ENCODE measurements at places on chromosomes 16 and 17. TPM values are rescaled to one million over a fixed set of nuclear protein-coding genes. Genes with fewer than 3 reads are reported as not detected.

- DNase-seq: no peak
- H3K4me3 ChIP-seq: no peak overlapping the region
- no peaks in the 10 kb centered on the region for H3K36me3 ChIP-seq
- H3K27me3 ChIP-seq: no peaks in the 10 kb centered on the region
- H3K4me1 ChIP-seq: peaks cover 9% of the 10 kb centered on the region
Measured at GRCh38 chr16:57008440-57008839, 19.1 kb downstream of the NLRC5 start.

DNA sequence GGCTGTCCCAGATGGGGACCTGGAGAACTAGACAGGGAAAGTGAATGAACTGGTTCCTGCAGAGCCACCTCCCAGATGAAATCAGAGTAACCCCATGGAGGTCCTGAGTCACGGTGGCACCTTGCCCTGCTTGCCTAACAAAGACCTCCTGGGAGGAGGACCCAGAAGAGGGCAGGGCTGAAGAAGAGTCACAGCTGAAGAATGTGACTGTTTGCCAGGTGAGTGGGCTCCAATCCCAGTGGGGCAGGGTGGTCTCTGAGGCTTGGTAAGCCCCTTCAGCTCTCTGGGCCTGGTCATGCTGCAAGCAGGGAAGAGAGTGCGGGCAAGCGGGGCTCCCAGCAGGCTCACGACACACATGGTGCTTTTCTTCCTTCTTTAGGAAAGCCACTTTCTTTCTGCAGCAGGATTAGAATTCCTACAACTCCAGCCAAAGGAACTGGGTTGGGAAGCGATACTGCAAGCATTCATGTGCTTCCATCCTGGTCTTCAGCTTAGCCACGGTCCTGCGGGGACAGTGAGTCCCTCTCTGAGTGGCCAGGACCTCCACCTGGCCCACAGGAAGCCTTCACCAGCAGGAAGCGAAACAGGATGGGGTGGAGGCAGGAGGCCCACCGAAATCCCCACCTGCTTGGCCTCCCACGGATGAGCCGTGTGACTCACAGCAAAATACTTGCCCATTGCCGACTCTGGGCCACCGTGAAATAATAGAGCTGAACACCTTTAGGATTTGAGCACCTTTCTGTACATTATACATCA, 4.3 kb downstream of the C16orf74 start:
- no peak for DNase-seq
- no peaks in the 10 kb centered on the region for H3K36me3 ChIP-seq
- peaks cover 3% of the 10 kb centered on the region for H3K27me3 ChIP-seq
- peaks cover 20% of the 10 kb centered on the region for H3K4me1 ChIP-seq
- no peak overlapping the region for H3K4me3 ChIP-seq

DNA sequence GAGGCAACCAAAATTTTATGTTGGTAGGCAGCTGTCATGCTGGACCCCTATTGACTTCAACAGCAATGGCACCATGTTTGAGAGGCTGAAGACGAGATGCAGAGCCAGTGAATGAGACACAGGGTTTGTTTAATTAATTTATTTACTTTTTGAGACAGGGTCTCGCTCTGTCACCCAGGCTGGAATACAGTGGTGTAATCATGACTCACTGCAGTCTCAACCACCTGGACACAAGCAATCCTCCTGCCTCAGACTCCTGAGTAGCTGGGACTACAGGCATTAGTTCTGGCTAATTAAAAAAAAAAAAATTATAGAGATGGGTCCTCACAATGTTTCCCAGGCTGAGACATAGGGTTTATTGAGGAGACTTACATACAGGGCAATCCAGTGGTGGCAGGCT, 36.2 kb upstream of the PPM1D start:
- no peak for DNase-seq
- H3K27me3 ChIP-seq: no peaks in the 10 kb centered on the region
- H3K27ac ChIP-seq: no peak overlapping the region
- H3K4me1 ChIP-seq: no peaks in the 10 kb centered on the region
- no peaks in the 10 kb centered on the region for H3K36me3 ChIP-seq

Gene KRT20
- not detected for total RNA-seq

DNA sequence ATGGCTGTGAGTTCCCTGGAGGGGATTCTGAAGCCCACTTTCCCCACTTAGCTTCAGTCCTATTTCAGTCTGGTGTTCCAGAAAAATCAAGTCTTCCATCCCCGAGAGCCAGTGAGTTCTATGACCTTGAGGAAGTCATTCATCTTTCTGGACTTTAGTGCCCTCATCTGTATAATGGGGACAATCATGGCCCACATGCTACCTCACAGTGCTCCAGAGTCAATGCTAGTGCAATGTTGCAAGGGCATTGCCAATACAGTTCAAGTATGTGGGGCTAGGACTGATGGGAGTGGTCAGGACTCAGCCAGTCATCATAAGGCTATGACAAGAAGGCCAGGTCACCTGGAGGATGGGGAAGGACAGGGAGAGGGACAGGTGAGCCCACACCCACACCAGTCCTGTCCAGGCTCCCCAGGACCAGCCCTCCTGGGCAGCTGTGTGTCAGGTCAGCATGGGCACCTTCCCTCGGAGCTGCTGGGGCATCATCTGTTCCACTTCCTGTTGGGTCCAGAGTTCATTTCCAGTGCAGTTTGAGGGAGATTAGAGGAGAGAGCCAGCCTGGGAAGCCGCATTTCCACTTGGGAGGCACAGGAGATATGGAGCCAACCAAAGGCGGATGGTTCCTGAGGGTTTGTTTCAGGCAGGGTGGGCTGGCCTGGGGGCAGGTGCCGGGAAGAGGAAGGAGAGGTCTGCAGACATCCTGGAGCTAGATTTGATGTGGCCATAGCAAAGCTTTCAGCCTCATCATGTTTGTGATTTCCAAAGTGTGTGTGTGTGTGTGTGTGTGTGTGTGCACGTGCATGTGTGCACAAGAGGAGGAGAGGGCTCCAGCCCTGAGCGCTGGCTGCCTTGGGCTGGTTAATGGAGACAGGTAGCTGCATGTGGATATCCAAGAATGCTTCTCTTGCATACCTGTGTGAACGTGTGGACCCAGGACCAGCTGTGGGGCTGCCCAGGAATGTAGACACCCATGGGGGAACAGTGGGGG, 3.9 kb upstream of the WNT9B start:
- no peak for DNase-seq
- H3K27ac ChIP-seq: no peak overlapping the region
- no peak overlapping the region for H3K4me3 ChIP-seq
- H3K36me3 ChIP-seq: no peaks in the 10 kb centered on the region
- peaks cover 74% of the 10 kb centered on the region for H3K27me3 ChIP-seq
- H3K4me1 ChIP-seq: peaks cover 13% of the 10 kb centered on the region

Gene NOTUM
- total RNA-seq: not detected

GRCh38 chr16:54430491-54431030, 144.0 kb upstream of the IRX3 start:
- no peaks in the 10 kb centered on the region for H3K4me1 ChIP-seq
- H3K36me3 ChIP-seq: no peaks in the 10 kb centered on the region

DNA sequence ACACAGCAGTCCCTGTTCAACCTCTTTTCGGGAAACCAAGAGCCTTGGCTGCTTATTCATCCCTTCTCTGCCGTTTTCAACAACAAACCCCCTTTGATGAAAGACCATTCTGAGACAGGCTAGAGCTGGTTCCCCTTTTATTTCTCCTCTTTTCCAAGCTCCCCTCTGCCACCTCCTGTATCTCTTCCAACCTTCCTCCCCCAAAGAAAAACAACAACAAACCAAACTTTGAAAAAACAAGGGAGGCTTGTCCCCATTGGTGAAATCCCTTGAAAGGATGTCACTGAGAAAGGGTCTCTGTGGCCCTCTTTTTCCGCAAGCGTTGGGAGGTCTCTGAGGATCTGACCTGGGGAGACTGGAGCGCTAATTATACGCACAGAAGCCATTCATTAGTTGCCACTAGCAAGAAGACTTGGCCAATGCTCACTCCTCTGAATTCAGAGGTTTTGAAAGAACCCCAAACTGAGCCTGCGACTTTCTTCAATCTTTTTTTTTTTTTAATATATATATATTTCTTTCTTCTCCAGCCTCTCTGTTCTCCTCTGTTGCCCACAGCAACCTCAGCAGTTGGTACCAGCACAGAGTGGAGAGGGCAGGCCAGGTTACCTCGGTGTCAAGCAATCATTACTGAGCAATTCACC, 101.4 kb downstream of the PITPNC1 start:
- H3K27me3 ChIP-seq: no peaks in the 10 kb centered on the region
- H3K4me1 ChIP-seq: peaks cover 52% of the 10 kb centered on the region
- no peaks in the 10 kb centered on the region for H3K36me3 ChIP-seq
- no peak for DNase-seq

DNA sequence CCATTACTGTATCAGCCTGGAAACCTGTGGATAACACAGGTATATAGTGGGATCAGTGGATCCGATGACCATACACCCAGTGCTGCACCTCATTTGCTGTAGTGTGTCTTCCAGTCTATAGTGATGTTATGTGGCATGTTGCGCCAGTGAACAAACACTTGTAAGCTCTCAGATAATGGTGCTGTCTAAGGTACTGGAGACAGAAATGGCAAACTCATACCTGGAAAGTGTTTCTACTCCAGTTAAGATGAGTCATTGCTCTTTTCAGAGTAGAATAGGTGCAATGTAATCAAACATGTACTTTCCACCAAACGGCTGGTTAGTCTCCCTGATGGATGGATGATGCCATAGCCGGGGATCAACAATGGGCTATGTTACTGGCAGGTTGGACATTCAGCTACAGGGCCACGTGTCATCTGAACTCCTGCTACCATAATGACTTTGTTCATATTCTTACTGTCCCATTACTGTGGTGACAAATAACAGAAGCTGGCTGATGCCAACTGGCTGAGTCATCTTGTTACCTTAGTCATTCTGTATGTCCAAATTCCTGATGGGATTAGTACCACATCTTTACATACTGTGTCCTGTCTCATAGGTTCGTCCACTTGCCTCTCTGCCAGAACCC, 6.3 kb downstream of the CCL11 start:
- no peak for DNase-seq
- no peaks in the 10 kb centered on the region for H3K27me3 ChIP-seq
- no peak overlapping the region for H3K4me3 ChIP-seq
- no peak overlapping the region for H3K27ac ChIP-seq

Gene SULT1A2
- 1.1 TPM for total RNA-seq

Gene SLC22A31
- total RNA-seq: not detected

GRCh38 chr16:80614908-80615671, 74.3 kb downstream of the DYNLRB2 start:
- H3K27me3 ChIP-seq: no peaks in the 10 kb centered on the region
- DNase-seq: no peak
- H3K36me3 ChIP-seq: no peaks in the 10 kb centered on the region
- H3K4me1 ChIP-seq: no peaks in the 10 kb centered on the region

- H3K4me3 ChIP-seq: no peak overlapping the region
- no peaks in the 10 kb centered on the region for H3K36me3 ChIP-seq
- peaks cover 63% of the 10 kb centered on the region for H3K27me3 ChIP-seq
- H3K4me1 ChIP-seq: no peaks in the 10 kb centered on the region
Measured at GRCh38 chr17:32958418-32958817, 30.5 kb downstream of the TMEM98 start.

Gene PPP1R1B
- total RNA-seq: 0.36 TPM

GRCh38 chr16:87762071-87762571, 3.7 kb downstream of the KLHDC4 start:
- H3K27ac ChIP-seq: no peak overlapping the region
- no peak overlapping the region for H3K4me3 ChIP-seq
- no peak for DNase-seq
- peaks cover 22% of the 10 kb centered on the region for H3K4me1 ChIP-seq
- H3K36me3 ChIP-seq: peaks cover 58% of the 10 kb centered on the region
- H3K27me3 ChIP-seq: no peaks in the 10 kb centered on the region

Gene TBC1D3C
- total RNA-seq: not detected

Gene ORC6
- 1.4 TPM for total RNA-seq

DNA sequence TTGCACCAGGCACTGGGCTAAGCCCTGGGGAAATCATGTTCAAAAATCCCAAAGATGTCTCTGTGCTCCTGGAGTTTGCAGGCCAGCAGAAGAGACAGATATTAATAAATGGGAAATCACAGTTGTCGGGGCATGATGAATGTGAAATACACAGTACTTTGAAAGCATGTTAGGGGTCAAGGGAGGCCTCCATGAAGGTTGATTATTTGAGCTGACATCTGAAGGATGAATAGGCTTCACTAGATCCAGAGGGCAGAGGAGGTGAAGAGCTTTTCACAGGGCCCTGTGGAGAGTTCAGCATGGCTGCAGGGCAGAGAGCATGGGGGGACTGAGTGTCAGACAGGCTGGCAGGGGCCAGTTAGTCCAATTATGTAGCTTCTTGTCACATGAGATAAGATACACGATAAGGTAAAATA, 2.6 kb downstream of the ANKRD40CL start:
- no peak overlapping the region for H3K27ac ChIP-seq
- no peaks in the 10 kb centered on the region for H3K27me3 ChIP-seq
- no peak for DNase-seq
- H3K4me1 ChIP-seq: peaks cover 29% of the 10 kb centered on the region
- no peaks in the 10 kb centered on the region for H3K36me3 ChIP-seq

Gene TRAPPC1
- total RNA-seq: 111 TPM

Gene NPIPA3
- total RNA-seq: 0.85 TPM

DNA sequence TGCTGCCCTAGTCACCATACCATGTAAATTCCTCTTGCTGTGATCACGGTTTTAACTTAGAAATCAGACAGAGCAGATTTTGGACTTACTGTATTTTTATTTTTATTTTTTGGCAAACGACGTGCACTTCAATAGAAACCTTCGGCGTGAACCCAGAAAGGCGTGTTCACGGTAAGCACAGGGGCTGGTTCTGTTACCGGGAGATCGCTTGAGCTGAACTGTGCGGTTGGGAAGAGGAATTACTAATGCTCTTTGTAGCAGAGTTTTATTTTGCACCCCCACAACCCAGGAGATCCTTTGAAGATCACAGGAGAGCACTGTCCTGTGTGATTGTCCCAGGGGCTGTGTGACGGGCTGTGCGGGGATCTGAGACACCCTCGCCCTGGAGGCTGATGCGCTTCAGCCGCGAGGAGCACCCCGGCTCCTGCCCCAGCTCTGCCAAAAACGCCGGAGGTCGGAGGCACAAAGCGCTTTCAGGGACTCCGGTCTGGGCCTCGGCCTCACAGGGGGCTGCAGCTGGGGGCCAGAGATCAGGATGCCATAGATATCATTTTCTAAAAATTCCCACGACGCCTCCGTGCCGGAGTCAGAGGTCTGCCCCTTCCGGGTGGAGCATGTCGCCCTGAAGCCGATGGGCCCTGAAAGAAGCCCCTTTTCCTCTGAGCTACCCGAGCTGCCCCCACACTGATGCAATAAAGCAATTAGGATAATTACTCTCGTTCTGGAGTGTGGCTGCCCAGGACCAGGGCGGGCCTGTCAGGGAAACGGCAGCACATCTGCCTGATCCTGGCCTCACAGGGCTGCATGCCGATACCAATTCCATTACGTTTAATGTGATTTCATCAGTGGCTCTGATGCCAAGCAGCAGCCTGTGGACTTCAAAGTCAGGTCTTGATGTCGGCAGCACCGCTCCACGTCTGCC, 71.8 kb downstream of the LMF1 start:
- no peaks in the 10 kb centered on the region for H3K36me3 ChIP-seq
- H3K4me1 ChIP-seq: peaks cover 5% of the 10 kb centered on the region
- no peak overlapping the region for H3K4me3 ChIP-seq
- no peak overlapping the region for H3K27ac ChIP-seq
- DNase-seq: no peak

Gene AXIN1
- 12.2 TPM for total RNA-seq

All from left ventricle myocardium inferior (tissue), 1 donor.